ENCODE measurements at places on chromosomes 11 and 22. TPM values are rescaled to one million over a fixed set of nuclear protein-coding genes. Genes with fewer than 3 reads are reported as not detected.

DNA sequence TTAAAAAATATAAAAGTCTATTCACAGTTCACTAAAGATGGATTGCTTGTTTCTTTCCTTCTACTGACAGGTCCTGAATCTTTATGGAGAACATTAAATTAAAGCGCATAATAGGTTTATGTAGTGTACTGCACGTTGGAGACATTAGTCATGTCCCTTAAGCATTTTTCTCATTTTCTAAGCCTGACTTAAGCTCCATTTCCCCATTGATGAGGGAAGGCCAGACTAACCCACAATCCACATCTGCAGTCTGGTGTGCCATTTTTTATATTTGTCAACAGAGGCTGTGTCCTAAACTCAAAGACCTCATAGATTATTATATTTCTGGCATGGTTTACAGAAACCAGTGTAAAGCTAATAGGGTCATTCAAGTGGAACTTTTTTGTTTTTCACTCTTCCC is 39.9 kb downstream of the CADM1 start:
- no peak for DNase-seq

GRCh38 chr11:8989453-8989852 is 14.3 kb downstream of the NRIP3 start:
- no peak for DNase-seq

DNA sequence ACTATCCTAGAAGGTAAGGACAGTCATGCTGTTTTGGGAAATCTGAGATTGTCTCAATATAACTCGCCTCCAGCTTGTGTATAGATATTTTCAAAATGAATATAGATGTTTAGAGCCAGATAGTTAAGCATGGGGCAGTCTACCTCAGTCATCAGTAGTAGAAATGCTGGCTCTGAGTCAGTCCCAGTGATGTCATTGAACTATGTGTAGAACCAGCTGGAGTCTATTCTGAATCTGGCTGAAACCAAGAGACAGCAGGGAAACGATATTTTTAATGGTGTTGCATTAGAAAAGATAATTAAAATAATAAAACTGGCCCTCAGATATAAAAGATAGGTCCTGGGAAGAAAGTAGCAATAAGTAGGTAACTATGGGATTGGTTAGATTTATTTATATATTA is 25.9 kb downstream of the PIWIL4 start:
- no peak for DNase-seq

GRCh38 chr11:45085646-45086501 is 60.6 kb upstream of the PRDM11 start:
- no peak for DNase-seq

DNA sequence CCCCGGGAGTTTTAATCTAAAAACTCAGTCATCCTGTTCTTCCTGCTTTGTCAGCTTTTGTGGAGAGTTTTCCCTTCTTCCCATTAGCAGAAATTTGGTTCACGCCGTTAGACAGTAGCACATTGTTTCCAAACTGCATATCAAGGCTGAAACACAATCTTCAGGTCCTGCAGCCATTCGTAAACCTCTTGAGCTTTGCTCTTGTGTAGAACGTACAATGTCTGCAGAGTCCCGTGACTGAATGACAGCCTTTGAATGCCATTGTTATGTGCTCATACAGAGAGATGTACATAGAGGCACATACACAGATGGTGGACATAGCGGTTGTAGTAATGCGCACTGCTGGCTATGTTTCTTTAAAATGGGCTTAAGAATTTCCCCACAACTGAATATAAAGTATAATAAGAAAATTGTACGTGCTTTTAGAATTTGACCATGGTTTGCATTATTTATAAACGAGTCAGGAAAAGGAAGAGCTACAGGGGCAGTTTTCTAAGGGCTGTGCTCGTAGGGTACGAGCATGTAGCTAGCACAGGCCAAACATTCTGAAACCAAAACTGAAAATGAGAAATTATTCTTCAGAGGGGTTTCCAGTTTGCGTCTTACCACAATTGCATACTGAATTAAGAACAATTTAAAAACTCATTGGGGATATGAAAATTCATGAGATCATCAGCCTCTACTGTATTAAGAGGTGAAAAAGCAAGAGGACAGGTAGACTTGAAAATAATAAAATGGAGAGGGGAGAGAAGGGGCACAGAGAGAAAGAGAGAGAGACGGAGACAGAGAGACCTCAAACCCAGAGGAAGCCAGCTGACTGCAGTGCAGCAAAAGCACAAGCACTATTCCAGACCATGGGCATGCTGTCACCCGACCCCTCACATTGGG is 310.1 kb downstream of the CADM1 start:
- no peak for DNase-seq

DNA sequence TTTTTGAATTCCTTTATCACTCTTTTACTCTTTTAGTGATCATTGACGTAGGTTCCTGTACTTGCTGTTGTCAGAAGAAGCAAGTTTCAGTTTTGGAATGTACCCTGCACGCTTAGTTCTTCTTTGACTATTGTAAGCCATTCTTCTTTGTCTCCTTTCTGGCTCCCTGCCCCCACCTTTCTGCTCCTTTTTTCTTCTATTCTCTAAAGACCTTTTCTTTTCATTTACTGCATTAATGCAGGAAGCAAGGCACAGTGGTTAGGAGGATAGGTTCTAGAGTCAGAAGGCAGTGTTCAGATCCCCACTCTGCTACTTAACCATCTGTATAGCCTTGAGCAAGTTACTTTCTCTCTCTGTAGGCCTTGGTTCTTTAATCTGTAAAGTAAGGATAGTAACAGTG is 33.7 kb upstream of the RAG2 start:
- no peak for DNase-seq

DNA sequence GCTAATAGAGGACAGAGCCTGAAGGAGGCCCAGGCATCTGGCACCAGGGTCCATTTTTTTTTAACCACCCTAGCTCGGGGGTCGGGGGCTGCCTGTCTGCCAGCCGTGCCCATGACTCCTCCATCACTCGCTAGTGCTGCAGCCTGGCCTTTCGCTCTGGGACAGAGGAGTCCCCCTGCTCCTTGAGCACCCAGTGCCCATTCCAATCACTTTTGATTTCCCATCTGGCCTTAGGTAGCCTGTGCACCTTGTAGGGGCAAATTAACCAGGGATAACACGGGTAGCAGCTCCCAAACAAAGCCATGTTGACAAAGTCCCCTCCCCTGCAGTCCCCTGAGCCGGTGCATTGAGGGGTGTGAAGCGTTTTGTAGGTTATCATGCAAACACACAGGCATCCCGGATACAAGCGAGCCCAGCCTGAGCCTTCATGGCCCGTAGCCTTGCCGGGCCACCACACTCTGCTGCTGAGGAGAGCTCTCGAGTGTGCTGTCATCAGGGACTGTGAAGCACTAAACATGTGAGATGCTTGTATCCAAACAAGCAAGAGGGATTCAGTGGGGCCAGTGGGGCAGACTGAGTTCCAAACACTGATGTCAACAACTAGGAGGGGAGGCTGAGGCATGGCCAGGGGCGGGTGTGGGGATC is 208.7 kb downstream of the DSCAML1 start:
- DNase-seq: no peak

DNA sequence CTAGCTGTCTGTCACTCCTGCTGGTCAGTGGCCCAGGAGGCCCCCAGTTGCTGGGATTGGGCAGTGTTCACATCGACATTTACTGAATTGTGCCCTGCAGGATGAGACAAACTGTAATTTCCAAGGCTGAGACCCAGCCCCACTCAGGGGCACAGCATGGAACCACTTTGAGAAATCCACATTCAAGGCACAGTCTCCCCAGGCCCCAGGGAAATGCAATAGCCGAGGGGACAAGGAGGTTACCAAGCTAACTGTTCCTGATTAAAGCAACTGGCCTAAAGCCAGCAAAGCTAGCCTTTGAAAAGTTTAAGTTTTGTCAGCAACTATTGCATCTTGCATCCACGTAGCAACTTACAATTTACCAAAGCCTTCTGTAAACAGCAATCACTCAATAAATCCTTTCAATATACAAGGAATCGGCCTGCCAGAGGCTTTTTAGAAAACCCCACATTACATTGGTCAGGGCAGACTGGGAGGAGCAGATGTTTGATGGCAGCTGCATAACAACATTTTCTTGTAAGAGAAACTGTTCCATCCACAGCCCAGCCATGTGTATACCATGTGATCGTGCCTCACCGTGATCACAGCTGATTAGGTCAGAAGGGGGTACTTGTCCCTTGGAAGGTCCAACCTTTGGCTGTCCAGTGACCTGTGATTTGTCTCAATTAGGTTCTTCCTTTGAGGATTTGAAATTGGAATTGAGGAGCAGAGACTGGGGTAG is 103.9 kb downstream of the TENM4 start:
- no peak for DNase-seq

FOSL1 gene
- not detected for total RNA-seq

DGKZ gene
- 48.1 TPM for total RNA-seq

All from cerebellum (tissue), 4 donors.